ENCODE measurements at places on chromosomes 4 and X. TPM values are rescaled to one million over a fixed set of nuclear protein-coding genes. Genes with fewer than 3 reads are reported as not detected.

The ERCC6L gene
- total RNA-seq, result 0.36 TPM

The TASL gene
- not detected for total RNA-seq

The CXCL3 gene
- 7.0 TPM for total RNA-seq

The ARHGEF38 gene
- not detected for total RNA-seq

The CENPVL2 gene
- not detected for total RNA-seq

The RHOXF1 gene
- not detected for total RNA-seq

The DUSP9 gene
- not detected for total RNA-seq
